Left cardiac atrium (tissue), 4 donors: ENCODE measurements at places on chromosomes 5 and 9. TPM values are rescaled to one million over a fixed set of nuclear protein-coding genes. Genes with fewer than 3 reads are reported as not detected.

Gene TMEM252
- total RNA-seq = not detected

Gene ECSCR
- total RNA-seq = 21.6 TPM

DNA sequence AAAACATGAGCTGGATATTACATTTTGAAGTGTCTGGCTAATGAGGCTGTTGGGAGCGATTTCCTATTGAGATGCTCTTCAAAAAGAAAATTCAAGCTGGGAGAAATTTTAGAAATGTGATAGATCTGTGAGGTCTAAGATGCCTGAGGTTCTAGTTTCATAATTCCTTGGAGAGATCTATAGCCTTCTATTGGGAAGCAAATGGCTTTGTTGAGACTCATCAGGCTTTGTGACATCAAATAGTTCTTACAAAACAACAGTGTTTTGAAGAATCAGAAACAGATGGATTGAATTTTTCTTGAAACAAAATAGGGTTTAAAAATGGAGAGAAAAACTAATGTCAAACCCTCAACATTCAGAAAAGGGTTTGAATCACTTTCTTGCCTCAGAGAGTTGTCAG is 292.9 kb downstream of the NNT start:
- DNase-seq = no peak

- DNase-seq = no peak
These were observed 1138.2 kb downstream of the TAF11L14 start for GRCh38 chr5:18772475-18772874.

DNA sequence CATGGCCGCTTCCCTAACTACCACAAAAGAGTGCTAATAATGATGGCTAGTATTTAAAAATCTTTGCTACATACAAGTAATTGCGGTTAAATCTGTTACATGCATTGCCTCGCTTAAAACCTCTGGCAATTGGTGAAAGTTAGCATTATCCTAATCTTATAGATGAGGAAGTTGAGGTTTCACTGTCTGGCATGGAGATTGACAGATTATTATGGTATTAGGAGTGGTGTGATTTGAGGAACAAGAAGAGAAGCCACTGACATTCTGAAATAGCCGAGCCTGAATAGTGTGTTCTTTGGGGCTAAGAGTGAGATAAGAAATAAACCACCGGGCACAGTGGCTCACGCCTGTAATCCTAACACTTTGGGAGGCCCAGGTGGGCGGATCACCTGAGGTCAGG is 45.3 kb upstream of the DPYSL3 start:
- no peak for DNase-seq

DNA sequence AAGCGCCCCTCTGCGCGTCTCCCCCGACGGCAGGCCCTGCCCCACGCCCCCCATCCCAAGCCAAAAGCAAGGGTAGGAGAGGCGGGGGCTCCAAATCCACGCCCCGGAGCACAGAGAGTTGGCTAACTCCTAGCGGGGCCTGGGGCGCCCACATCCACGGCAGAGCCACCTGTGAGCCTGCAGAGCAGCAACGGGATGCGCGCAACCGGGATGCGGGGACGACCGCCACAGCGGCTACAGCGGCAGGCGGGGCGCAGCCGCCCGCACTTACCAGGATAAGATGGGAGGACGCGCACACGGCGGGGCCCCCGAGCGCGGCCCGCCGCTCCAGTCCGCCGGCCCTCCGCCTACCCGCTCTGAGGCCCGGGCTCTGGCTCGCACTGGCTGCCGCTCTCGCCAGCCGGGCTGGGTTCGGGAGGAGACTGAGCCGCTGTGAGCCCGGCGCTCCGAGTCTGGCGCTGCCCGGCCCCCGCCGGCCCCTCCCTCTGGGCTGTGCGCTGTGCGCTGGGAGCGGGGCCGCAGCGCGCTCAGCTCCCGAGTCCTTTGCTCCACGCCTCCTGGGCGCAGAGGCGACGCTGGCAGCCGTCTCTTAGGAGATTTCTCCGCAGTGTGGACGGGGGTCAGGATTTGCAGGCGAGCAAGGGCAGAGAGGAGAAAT is at the start of gene SLC24A2:
TSS of gene SLC24A2 (minus strand) at position 424 of the 658 bp plus-strand sequence.
- DNase-seq = no peak

DNA sequence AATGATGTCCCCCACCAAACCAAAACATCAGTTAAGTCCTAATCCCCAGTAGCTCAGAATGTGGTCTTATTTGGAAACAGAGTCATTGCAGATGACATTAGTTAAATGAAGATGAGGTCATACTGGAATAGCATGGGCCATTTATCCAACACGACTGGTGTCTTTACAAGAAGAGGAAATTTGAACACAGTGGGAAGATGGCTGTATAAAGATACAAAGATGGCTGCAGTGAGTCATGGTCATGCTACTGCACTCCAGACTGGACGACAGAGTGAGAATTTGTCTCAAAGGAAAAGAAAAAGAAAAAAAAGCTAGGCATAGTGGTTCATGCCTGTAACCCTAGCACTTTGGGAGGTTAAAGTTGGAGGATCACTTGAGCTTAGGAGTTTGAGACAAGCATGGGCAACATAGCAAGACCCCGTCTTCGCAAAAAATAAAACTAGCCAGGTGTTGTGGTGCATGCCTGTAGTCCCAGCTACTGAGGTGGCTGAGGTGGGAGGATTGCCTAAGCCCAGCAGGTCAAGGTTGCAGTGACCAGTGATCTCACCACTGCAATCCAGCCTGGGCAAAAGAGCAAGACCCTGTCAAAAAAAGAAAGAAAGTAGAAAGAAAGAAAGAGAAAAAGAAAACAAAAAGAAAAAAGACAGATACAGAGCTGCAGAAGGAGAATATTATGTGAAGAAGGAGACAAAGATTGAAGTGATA is 130.0 kb upstream of the CDKN2B start:
- no peak for DNase-seq
